H1 (cell line): ENCODE measurements at places on chromosomes 5 and 9. TPM values are rescaled to one million over a fixed set of nuclear protein-coding genes. Genes with fewer than 3 reads are reported as not detected.

CATSPER3 gene
- total RNA-seq, result 0.48 TPM in 1 of 2 replicates, not detected in the other

SPATA31E1 gene
- 0.09 TPM in 1 of 2 replicates, not detected in the other for total RNA-seq

LRRC19 gene
- total RNA-seq, result not detected in 2 replicates

NSD1 gene
- total RNA-seq, result 165 and 168 TPM in 2 replicates

C1QTNF3 gene
- 0.82 and 1.0 TPM in 2 replicates for total RNA-seq

CCL27 gene
- total RNA-seq, result not detected in 2 replicates

DIRAS2 gene
- 0.11 and 0.15 TPM in 2 replicates for total RNA-seq

CAMK4 gene
- total RNA-seq, result 6.3 and 8.3 TPM in 2 replicates

GLDC gene
- total RNA-seq, result 89.9 and 101 TPM in 2 replicates

DNA sequence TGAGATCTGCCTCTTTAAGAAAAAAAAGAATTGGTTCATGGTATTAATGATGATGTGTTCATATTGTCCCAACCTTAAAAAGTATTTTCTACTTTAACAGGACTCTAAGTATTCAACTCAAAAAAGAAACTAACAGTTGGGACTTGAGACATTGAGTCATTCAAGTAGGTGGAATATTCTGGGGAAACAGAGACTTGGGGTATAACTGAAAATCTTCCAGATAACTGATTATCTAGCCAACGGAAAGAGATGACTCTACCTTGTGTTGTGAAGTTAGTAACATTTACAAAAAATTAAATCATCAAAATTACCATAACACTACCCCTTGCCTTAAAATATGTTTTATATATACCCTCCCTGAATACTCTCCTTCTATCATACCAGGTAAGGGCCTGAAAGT is 19.1 kb downstream of the OXCT1 start:
- no peak for DNase-seq

DNA sequence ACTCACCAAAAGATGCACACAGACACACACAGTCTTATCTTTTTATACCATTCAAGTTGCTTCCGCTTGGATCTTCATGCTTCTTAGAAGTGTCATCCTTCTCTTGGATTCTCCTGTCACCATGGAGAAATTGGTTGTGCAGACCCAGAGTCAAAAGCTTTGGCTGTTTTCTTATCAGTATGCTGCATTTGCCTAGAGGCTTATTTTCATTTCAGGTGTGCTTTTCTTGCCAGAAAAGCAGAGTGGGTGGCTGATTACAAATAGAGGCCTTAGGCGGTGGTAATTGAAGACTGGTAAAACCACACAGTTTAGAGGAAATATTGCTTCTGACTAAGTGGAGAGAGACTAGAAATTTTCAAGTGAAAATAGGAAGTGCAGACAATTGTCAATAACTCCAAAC is 70.2 kb upstream of the TLE4 start:
- no peak for DNase-seq

DNA sequence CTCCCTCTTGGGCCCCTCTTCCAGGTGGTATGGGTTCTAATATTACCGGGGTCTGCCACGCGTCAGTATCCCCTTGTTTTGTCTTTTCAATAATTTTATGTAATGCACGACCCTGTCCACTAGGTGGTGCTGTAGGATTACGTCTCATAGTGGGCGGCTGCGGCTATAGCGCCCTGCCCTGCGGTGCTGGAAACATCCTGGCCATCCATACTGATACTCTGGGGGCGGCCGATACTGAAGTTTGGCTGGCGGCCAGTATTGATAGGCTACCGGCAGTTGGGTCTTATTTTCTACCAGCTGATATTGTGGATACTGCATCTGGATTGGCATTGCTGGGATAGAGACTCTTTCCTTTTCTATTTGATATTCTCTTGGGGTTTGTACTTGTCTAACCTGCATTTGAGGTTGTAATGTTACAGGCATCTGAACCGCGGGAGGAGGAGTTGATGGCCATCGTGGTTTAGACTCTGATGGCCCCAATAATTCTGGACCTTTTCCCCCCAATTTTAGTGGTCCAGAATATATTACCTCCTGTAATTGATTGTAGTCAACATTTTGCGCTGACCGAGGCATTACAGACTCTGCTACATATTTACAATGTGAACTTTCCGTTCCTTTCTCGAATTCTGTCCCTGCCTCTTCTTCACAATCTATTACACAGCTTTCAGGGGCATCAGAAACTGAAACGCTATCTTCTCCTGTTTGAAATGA is 3.3 kb upstream of the TMEM141 start:
- peak; percentile 84 for DNase-seq

DNA sequence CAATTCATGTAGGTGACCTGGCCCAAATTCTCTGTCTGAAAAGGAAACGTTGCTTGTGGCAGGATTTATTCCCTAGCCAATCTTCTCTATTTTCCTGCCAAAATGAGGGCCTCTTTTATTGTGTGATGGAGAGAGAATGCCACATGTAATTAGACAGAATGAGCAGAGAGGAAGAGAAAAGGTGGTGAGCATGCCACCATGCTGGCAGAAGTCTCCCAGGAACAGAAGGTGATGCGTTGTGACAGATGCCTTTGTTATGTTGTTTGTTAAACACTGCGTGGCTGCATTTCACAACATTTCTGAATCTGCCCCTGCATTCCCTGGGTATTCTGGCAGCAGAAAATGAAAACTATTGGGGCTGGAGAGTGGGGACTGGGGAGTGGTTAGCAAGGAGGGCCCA is 577.6 kb downstream of the TLR4 start:
- no peak for DNase-seq

DNA sequence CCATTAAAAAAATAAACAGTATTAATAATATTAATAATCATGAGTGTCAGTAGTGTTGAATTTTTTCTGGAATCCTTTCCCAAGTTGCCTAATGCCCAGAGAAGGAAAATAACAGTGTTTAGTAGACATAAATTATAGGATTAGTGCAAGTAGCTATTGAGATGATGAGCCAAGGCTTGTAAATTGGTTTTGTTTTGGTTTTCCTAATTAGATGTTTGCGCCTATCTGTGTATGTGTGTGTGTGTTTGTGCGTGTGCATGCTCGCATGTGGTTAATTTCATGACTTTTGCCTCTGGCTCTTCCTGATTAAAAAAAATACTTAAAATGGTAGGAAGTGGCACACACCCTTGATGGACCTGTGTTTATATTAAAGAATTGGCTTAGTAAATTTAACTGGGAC is 55.4 kb downstream of the FXN start:
- no peak for DNase-seq

DNA sequence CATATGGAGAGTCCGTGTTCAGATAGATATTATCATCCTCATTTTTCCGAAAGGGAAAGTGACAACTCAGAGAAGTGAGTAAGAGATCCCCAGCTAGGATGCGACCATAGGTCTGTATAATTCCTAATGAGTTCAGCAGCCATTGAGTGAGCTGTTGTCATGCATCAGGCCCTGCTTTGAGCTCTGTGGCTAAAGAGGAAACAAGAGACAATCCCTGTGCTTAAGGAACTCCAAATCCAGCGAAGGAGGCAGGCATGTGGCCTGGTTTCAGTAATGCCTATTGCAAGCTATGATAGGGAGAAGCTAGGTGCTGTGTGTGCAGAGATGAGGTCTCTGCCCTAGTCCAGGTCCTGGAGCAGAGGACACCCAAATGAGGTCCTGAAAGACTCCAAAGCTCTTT is 192.8 kb downstream of the ACTL7B start:
- no peak for DNase-seq

DNA sequence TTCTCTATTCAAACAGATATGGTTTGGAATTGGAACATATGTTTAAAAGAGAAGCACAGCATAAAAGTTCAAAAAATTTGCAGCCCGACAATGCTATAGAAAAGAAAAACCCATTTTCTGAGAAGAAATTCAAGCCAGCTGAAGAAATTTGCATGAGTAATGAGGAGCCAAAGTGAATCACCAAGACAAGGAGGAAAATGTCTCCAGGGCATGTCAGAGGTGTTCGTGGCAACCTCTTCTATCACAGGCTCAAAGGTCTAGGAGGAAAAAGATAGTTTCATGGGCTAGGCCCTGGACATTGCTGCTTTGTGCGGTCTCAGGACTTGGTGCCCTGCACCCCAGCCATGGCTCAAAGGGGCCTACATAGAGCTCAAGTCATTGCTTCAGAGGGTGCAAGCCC is 134.8 kb upstream of the ADAMTS16 start:
- no peak for DNase-seq

DNA sequence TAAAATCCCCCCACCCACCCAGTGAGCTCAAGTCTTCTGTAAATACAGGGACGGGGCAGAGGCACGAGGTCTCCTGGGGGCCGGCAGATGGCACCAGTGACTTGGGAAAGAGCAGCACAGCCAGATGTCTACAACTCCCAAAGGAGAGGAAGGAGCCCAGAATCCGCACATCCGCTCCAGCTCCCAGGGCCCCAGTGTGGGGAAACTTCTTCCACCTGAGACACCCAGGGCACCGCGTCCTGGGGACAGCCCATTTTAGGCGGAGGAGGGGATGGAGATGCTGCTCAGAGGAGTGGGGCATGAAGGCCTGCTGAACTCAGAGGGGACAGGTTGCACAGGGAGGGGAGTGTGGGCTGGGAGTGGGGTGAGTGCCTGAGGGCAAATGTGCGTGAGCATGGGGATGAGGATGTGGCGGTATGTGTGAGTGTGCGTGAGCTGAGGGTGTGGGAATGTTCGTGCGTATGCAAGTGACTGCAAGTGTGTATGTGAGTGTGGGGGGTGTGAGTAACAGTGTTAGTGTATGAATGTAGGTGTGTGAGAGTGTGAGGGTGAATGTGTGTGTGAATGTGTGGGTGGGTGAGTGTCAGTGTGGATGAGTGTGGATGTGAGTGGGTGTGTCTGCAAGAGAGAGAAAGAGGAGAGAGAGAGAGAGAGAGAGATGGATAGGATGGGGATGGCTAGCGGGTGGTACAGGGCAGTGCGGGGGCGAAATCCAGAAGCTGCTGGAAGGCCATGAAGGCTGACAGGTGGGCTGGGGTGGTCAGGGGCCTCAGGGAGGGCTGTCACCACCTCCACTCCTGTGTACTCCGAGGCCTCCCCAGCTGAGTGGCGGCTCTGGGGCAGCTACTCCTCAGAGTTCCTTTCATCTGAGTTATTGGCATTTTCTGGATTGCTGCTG is 63.5 kb downstream of the DUSP1 start:
- DNase-seq, result peak; percentile 71

GRCh38 chr9:20512106-20512505 is 110.2 kb downstream of the MLLT3 start:
- no peak for DNase-seq

- no peak for DNase-seq
These were observed 374.9 kb upstream of the CLINT1 start for GRCh38 chr5:158233735-158234322.

- no peak for DNase-seq
These were observed 38.4 kb downstream of the SMC5 start for GRCh38 chr9:70297141-70297540.

DNA sequence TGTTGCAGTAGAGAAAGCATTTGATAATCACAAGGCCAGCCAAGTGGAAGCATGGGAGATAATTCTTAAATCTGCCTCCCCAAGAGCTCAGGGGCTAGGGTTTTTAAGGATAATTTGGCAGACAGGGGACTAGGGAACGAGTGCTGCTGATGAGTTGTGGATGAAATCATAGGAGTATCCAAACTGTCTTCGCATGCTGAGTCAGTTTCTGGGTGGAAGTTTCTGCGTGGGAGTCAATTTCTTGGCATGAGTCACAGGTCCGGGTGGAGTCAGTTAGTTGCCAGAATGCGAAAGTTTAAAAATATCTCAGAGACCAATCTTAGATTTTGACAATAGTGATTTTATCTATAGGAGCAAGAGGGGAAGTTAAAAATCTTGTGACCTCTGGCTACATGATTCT is 112.6 kb downstream of the TMC1 start:
- DNase-seq, result no peak

- no peak for DNase-seq
These were observed 311.3 kb downstream of the GADD45G start for GRCh38 chr9:89916001-89916597.

GRCh38 chr9:133374612-133375115 is 1.2 kb downstream of the SURF4 start:
- no peak for DNase-seq

- DNase-seq, result no peak
These were observed 1.7 kb downstream of the RGS14 start for GRCh38 chr5:177359451-177359851.

GRCh38 chr5:179241175-179241574 is 104.1 kb downstream of the ADAMTS2 start:
- DNase-seq, result no peak

- no peak for DNase-seq
These were observed at the start of gene RNF208 for GRCh38 chr9:137222190-137223077. RNF208 (minus strand) TSS chr9:137222240; CDS start chr9:137221212, 1,028 bp downstream.

DNA sequence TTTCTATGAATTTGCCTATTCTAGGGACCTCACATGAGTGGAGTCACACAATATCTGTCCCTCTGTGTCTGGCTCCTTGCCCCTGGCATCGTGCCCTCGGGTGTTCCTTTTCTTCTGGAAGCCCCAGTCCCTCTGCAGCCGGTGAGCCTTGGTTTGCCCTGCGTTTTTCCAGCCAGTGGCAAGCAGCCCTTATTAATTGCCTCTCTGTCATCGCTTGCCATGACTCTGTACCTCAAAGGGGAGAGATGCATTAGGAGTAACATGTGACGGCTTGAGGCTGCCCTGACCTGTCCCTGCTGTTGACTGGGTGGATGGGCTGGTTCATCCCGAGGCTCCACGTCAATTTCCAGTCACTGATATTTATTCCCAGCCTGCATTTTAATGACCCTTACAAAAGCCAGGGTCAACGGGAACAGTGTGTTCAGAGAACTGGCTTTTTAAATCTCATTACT is 87.3 kb downstream of the CFAP90 start:
- no peak for DNase-seq

- no peak for DNase-seq
These were observed 97.3 kb downstream of the PRRT1B start for GRCh38 chr9:131642496-131643083.

DNA sequence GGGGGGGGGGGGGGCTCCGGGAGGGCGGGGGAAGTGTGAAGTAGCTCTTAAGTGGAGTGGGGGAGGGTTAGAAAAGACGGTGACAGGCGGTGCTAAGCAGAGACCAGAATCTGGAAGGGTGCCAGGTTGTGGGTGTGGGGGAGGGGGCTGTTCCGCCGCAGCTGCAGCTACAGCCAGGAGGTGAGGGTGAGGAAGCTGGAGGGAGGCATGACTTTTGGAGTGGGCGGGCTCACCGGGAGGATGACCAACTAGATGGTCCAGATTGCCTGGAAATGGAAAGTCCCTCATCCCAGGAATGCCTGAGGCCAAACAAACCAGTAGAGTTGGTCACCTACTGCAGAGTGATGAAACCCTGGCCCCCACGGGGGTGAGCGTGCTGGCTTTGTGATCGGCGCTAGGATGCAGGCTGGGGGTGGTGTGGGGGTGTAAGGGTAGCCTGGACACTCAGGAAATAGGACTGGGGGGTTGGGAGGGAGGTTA is 158.1 kb upstream of the SHB start:
- peak; percentile 65 for DNase-seq

GRCh38 chr9:98999152-98999525 is 55.4 kb downstream of the COL15A1 start:
- no peak for DNase-seq

- DNase-seq, result no peak
These were observed 39.2 kb upstream of the GCNT4 start for GRCh38 chr5:75091597-75091996.

DNA sequence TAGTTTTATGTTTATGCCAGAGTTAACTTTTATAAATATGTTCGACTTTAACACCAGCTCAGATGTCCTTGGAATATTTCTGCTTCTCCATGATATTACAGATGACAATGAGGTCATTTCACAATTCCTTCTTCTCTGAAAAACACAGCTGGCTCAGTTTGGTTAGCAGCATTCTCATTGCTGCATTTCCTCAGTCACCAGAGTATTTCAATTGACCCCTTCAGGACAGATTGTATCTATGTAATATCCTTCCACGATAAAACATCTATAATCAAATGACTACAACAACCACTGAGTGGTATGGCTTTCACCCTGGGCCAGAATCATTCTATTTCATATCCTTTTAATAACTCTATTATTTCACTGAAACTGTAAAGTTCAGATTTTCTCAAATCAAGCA is 148.7 kb downstream of the OXCT1 start:
- no peak for DNase-seq

- no peak for DNase-seq
These were observed 1.5 kb downstream of the TOR2A start for GRCh38 chr9:127733614-127734013.
